ENCODE measurements at places on chromosomes 6 and 20.
A peak's percentile ranks its signal among the peaks of the same experiment; 100 is the strongest.

GRCh38 chr6:134469702-134470456, 152.0 kb upstream of the SGK1 start:
- no peak for DNase-seq

DNA sequence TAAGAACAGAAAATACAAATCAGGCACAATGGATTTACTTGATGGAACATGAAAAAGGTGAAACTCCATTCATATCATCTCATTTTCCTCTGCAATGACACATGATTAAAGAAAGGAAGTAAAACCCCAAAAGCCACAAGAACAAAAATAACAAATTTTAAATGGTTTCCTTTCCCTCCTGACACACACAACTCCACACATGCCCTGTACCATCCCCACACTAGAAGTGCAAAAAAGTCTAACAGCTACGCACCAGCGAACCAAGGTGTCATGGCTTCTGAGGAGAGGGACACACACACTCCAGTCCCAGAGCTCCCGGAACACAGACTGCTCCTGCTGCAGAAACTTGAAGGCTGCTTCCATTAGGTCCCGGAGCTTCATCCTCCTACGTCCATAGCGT, 25.3 kb downstream of the MDN1 start:
- DNase-seq: no peak

GRCh38 chr6:659716-660581, 3.0 kb upstream of the HUS1B start:
- DNase-seq: peak; percentile 56

- no peak for DNase-seq
These were observed 689 bp upstream of the COL20A1 start for GRCh38 chr20:63292292-63292701.

DNA sequence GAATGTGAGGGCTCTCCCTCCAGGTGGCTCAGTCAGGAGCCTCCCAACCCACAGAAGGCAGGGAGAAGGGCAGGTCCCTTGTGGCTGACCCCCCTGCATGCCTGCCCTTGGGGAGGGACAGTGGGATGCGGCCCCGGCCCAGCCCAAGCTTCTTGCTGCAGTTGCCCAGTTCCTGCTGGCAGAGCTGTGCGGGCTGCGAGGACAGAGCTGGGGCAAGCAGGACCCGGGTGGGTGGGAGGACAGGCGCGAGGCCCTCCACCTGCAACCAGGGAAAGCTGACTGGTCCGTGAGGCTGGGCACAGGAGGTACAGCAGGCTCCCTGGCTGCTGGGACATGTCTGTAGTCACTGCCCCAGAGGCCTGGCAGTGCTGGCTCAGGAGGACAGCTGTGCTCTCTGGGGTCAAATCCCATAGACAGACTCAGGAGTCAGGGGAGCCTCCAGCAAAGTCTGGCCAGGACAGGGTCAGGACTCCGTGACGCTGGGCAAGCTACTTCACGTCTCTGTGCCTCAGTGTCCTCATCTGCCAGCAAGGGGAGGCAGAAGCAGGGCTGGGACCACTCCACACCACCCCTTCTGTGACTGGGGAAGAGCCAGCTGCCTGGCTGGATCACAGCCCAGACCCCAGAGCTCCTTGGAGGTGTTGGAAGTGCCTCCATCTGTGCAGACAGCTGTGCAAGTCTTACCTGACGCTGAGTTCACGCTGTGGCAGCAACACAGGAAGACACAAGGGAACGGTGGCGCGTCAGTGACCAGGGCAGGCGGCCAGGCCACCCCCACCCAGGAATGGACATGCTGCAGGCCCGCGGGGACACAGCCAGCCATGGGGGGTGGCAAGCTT, 13.0 kb downstream of the UCKL1 start:
- DNase-seq: no peak

GRCh38 chr6:133969285-133969920, 16.4 kb downstream of the TBPL1 start:
- DNase-seq: no peak

- DNase-seq: no peak
These were observed 104.7 kb upstream of the PMEPA1 start for GRCh38 chr20:57814529-57814928.

- DNase-seq: no peak
These were observed 16.4 kb upstream of the BMP7 start for GRCh38 chr20:57282670-57283361.

DNA sequence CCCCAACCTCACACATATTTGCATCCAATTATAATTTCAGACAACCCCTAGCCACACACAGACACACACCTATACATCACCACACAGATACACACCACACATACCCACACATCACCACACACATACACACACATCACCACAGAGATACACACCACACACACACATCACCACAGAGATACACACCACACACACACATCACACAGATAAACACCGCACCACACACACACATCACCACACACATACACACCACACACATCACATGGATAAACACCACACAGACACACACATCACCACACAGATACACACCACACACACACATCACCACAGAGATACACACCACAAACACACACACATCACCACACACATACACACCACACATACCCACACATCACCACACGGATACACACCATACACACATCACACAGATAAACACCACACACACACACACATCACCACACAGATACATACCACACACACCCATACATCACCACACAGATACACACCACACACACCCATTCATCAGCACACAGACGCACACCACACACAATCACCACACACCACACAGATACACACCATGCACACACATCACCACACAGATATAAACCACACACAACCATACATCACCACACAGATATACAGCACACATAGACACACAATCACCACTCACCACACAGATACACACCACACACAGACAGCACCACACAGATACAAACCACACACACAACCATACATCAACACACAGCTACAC, 74.6 kb downstream of the GRM4 start:
- DNase-seq: no peak

DNA sequence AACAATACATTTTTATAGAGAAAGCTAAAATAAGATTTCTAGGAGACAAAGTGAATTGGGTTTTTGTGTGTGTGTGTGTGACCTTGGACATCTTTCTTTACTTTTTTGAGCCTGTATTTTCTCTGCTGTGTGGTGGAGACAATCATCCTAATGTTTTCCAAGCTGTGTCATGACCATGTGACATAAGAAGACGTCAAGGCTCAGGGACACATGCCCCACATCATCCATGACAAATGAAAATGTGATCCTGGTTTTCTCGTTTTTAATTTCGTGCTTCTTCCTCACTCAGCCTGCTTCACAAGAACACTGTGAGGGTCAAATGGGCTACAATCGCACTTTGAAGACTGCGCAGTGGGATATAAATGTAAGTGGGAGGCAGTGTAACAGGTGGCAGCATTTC, 3.9 kb upstream of the BTNL2 start:
- DNase-seq: no peak

GRCh38 chr6:113664909-113665308, 192.2 kb upstream of the MARCKS start:
- no peak for DNase-seq

- no peak for DNase-seq
These were observed 44.1 kb downstream of the STK4 start for GRCh38 chr20:45010399-45010828.

GRCh38 chr20:3686867-3687321, 5.1 kb upstream of the ADAM33 start:
- no peak for DNase-seq

DNA sequence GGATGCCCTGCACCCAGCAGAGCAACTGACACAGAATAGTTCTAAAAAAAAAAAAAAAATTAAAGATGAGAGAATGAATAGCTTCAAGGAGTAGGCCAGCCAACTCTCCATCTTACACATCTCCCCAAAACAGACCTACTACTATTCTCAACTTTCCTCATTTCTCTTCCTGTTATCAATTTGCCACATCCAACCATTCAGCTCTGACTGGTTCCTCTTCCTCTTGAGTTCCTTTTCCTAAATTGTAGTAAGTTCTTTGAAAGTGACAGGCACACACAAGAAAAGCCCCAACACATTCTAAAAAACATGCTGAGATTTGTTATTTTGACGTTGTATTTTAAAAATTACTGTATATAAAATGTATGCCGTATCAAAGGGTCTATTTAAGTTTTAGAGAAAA, 117.2 kb downstream of the PDSS2 start:
- no peak for DNase-seq

GRCh38 chr6:44778513-44778912, 391.0 kb downstream of the CDC5L start:
- DNase-seq: no peak

DNA sequence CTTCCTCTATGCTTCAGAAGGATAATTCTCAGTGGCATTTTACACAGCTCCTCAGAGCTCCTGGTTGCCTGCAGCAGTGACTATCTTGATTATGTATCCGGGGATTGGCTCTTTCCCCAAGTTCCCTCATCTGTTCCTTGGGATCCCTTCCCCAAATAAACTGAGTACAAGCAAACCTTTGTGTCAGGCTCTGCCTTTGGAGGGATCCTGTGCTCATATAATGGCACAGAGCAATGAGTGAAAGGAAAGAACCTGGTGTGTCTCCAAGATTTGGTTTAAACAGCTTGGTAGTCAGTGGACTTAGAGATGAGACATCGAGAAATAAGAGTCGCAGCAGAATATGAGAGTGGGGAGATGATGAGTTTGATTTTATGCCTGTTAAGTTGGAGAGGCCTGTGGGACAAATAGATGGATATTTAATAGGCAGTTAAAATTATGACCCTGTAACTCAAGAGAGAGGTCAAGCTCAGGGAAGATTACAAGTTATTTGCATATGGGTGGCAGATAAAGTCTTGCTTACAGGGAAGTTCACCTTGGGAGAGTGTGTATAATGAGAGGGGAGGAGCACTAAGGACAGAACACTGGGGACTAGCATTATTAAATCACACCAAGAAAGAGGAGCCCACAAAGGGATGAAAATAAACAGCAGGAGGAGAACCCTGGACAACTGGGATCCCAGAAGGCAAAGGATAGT, 44.1 kb upstream of the GCLC start:
- DNase-seq: no peak

DNA sequence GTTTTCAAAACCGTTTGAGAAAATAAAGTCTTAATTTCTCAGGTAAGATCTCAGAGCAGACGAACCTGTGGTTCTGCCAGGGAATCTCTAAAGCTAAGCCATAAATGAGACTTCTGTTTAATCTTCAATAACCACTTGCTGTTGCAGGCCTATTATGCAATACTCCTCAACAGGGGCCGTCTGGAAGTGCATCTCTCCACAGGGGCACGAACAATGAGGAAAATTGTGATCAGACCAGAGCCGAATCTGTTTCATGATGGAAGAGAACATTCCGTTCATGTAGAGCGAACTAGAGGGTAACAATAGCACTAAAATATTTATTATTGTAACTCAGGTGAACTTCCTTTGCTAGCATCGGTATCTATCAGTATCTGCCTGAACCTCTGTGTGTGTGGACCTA, 223.7 kb downstream of the ARHGAP18 start:
- no peak for DNase-seq

- no peak for DNase-seq
These were observed 64.8 kb downstream of the JARID2 start for GRCh38 chr6:15310680-15311079.

GRCh38 chr20:23257106-23257761, 93.4 kb upstream of the NXT1 start:
- no peak for DNase-seq

DNA sequence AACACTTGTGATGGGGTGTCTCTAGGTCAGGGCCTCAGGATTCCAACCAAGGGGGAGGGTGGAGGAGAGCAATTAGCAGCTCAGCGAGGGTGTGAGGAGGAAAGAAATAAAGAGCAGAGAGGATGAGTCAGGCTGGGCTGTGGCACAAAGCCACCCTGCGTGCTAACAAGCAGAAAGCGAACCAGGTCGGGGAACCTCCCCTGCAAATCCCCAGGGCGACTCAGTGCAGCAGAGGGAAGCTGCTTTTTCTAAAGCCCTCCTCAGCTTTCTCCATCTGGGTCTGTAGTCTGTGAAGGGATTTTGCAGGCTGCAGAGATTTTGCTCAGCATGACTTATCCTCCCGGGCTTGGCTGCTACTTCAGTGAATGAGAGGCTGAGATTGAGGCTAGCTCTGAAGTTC, 6.6 kb upstream of the SPO11 start:
- no peak for DNase-seq

DNA sequence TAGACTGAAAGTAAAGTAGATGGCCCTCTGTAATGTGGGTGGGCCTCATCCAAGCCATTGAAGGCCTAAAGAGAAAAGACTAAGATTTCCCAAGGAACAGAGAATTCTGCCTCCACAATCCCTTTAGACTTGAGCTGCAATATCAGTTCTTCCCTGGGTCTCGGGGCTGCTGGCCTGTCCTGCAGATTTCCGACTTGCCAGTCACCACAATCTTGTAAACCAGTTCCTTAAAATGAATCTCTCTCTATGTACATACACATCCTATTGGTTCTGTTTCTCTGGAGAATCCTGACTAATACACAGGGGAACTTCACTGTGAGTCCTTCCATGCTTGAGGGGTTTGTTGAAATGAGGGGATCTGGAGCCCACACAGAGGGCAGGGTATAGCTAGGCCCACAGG, 12.9 kb downstream of the CCDC170 start:
- no peak for DNase-seq

DNA sequence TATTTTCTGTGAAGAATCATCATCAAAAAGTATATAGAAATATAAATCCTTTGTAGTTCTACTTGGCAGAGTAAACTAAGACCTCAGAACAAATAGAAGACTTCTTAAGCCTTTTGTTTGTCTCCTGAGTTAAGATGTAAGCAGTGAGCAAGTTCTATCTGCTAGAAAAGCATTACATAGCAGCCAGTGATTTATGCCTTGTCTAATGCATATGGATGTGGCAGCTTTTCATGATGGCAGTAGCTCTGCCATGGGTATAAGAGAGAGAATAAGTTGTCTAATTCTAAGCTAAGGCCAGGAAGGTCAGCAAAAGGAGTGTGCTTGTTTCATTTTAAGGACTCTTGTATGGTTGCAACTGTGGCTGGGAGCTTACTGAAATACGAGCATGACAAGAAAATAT, 920.2 kb downstream of the GRIK2 start:
- DNase-seq: no peak

DNA sequence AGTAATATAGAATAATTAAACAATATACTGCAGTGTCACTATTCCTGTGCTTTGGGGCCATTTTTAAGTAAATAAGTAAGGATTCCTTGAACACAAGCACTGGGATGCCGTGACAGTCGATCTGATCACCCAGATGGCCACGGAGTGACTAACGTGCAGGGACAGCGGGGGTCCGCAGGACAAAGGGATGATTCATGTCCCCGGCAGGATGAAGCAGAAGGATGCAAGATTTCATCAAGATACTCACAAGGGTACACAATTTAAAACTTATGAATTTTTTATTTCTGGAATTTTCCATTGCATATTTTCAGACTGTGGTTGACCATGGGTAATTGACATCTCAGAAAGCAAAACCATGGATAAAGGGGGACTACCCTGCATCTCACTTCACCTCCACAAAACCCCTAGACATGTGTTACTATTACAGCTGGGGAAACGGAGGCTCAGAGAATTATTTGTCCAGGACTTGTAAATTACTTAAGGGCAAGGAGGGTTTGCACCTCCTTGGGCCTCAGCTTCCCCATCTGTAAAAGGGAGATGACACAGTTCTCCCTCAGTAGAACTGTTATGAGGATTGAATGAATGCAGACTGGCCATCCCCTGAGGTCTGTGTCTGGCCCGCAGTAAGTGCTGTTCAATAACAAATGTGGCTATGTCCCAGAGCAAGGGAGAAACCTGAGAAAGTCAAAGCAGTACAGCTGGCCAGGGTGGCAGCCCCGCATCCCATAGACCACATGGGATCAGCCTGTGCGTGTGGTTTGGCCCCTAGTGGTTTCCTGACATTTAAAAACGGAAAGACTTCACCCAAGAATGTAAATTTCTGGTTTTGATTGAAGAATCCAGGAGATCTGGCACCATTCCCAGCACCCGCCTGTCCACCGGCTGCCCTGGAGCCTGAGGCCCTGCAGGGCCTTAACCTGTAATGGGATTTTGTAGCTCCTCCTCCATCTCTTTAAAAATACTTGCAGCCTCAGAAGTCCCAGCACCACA, 235.5 kb downstream of the BMP7 start:
- DNase-seq: no peak
